ENCODE measurements at places on chromosomes 7 and 10.

DNA sequence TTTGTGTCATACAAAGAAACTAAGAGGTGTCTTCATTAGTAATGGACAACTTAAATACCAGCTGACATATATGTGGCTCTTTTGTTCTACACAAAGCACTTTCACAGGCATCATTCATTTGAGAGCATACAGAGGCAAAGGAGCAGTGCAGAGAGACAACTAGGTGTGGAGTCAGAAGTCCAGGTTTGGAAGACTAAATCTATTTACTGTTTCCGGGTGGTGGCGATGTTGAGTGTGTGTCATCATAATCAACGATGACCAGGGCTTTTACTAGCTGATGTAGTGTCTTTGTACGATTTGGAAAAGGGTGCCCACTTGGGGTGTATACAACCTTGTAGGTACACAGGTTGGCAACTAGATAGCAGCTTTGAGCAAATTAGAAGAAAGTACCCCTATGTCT lies 195.5 kb upstream of the CCDC6 start:
- DNase-seq: no peak

DNA sequence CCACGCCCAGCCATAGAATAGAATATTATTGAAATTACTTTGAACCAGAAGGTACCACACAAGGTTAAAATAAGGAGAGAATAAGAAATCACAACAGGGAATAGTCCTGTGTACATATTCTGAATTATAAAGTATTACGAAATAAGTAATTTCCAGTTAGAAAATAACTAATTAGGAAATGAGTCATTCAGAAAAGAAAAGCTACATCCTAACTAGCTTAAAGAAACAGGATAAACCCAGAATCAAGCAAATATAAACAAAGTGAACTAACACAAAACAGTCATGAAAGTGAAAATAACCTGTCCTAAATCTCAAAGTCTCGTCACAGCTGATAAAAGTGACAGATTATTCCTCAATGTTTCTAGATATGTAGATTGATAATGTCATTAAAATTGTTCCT lies 74.8 kb upstream of the NEBL start:
- DNase-seq: no peak

DNA sequence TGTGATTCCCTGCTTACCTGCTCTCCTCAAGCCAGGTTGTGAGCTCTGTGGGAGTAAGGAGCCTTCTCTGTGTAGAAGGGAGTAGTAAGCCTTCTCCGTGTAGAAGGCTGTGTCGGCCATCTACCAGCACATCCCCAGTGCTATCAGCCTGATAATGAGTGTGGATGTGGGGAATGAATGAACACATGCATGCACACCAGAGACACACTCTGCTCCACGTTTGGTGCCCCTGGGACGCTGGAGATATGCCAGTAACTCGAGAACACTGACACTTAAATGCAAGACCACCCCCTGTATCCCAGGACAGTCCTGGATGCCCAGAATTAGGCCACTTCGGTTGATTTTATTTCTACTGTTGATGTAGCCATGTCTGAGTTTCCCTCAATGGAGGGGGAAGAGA lies 21.1 kb upstream of the GPR26 start:
- DNase-seq: no peak

DNA sequence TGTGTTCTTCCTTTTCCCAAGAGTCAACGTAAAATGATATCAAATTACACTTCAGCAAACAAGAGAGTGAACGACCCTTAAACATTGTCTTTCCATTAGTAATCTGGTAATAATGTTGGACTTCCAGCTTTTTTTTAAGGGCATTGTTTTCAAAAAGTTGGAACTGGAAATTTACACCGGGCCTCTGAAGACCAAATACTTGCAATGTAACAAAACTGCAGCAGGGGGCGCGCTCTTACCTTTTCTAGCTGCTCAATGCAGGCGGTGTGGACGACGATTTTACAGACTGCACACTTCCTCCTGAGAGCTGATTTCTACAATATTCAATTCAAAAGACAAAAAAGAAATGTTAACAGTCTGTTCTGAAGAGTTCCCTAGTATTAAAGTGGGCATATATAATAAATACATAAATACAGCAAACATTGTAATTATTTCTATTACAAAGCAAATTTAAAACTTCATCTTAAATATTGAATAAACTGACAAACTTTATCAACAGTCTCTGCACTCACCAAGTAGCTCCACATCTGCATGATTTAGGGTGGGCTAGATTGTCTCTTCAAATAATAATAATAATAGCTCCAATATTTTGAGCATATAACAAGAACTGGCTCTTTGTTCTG lies 190.4 kb downstream of the DGKI start:
- peak; percentile 68 for DNase-seq

GRCh38 chr10:129707406-129708388 lies 240.7 kb downstream of the MGMT start:
- DNase-seq: no peak

DNA sequence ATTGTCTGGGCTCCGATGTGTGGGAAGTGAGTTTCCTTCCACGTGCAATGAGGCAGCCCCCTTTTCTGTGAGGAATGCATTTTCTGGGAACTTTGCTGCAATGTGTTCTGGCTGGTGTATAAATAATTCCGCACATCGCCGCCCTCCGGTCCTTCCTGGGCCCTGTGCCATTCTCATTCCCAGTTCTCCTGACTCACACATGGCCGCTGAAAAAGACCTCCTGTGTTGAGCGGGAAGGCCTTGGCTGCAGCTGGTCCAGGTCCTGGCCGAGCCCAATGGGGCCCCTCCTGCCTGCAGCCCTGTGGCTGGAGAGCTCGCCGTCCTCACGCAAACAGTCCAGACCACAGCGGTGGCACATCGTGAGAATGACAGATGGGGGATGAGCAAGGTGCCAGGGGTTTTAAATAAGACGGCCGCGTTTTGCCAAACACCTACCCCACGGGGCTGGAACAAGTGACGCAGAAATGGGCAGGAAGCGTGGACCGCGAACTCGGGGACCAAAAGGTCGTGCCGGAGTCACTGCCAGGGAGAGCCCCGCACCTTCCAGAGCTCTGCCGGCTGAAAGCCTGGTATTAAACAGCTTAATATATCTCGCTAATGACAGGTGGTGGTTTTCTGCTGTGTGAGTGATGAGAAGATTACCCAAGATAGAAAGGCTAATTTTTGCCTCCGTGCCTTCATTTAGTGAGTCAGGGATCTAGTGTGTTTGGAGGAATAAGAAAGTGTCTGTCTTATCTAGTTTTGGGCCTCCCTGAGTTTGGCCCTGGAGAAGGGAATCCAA lies 37.0 kb downstream of the FAM20C start:
- no peak for DNase-seq

- no peak for DNase-seq
Observed at GRCh38 chr10:42980553-42981357, 96.1 kb upstream of the RET start.

DNA sequence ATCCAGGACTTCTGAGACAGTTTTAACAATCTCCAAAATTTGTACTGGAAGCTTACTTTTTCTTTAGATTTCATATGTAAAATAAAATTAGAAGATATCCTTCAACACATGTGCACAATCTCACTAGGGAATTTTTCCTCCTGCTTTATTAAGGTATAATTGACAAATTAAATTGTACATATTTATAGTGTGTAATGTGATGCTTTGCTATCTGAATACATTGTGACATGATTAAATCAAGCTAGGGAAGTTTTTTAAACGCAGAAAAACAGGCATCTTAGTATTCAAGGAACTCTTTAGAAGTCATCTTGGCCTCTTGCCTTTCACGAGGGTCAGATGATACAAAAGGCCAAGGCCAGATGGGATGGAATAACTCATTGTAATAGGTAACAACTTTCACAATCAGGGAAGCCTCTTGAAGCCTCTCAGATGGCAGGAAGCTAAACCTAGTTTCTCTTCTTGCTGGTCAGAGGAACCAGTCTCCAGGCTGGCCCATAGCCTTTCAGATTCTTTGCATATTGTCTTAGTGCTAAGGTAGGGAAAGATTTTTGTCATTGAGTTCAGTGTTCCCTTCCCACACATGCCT lies 78.7 kb downstream of the RHOBTB1 start:
- no peak for DNase-seq

DNA sequence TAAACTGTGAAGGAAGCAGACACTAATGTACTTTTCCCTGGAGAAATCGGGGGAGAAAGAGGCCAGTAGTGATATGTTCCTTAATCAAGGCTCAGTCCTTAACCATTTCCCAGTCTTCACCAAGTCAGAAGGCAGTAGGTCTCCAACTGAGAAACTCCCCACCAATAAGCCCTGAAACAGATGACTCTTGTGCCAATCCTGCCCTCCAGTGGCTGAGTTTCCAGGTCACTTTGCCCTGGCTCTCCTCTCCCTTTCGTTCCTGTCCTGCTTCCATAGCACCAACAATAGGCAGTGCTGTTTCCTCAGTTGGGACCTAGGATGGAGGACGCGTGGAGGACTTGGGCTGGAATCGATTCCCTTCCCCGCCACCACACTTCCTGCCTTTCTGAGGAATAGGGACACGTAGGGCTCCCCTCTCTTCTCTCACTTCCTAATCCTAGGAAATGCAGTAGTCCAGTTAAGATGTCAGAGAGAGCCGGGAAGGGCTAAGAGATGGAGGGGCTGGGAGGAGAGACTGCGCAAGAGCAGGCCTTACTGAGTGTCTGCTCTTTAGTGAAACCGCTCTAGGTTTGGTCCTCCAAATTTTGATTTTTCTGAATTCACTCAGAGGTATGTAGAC lies 23.4 kb downstream of the ATOH7 start:
- peak; percentile 87 for DNase-seq

DNA sequence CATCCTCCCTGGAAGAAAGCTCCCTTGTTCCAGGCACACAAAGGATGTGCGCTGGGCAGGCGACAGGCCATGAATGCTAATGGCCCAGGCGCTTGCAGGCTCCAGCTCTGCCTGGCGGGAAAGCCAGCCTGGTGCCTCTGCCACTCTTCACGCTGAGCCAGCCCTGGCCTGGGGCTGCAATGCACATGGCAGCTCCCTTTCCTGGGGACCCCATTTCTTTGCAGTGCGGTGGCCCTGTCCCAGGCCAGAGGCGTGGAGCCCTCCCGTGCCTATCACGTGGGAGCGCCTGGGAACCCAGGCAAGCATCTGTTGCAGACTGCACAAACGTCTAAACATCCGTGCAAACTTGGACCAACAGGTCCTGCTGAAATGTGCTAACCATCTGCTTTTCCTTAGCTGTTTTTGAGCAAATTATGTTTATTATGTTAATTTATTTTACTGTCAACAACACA lies 152.1 kb upstream of the LYZL2 start:
- DNase-seq: no peak

DNA sequence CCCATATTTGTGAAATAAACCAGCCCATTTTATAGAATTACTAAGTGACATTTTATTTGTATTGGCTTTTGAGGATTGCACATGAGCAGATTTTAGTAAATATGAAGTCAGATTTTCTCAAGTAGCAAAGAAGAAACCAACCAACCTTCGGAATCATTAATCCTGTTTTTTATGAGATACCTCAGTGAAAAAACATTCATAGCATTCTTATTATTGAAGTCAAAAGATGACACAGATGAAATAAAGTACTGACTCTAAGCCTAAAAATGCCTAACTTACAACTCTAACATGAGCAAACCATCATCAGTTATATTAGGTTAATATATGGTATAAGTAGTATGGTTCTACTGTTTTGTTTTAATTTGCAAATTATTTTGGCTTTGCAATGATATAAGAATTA lies 59.9 kb upstream of the AGBL3 start:
- no peak for DNase-seq

DNA sequence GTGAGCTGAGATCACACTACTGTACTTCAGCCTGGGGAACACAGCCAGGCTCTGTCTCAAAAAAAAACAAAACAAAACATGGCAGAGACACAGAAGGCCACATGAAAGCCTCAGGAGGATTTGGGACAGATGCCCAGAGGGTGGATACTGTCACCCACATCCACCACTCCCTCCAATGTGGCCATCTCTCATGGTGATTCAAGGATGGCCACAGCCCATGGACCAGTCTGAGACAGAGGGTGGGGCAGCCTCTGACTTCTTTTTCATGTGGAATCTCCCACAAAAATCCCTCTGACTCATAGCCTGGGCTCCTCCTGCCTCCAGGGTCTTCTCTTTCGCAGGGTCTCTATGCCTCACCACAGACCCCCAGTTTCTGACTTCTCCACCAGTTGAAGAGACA lies 59.0 kb upstream of the GTF2I start:
- no peak for DNase-seq

Data from kidney glomerular epithelial cell (primary cell).